IMR-90 (cell line): ENCODE measurements at places on chromosomes 16 and 17.

- no peak for DNase-seq
These were observed 149.7 kb downstream of the CCT6B start for GRCh38 chr17:34811561-34811960.

DNA sequence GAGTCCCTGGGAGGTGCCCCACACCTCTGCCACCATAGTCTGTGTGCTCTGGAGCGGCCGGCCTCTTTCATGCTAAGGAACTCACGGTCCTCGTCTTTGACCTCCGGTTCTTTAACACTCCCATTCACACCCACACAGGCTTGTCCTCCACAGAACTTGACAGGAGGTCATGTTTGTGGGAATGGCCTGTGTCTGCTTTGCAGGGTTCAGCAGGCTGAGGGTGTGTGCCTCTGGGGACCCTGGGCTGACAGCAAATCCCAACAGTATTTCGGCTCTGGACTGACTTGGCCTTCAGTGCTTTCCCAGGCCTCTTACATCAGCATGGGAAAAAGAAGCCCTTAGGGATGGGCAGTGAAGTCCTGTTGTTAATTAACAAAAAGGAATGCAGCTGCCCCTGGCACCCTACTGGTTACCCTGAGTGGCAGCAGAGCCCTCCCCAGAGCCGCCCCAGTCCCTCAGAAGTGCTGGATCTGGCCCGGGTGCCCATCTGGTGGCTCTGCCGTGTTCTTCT is 35.4 kb upstream of the ADORA2B start:
- no peak for DNase-seq

- DNase-seq = peak; percentile 26
These were observed 23.7 kb downstream of the OR1D5 start for GRCh38 chr17:3039736-3040135.

- DNase-seq = no peak
These were observed 45.1 kb downstream of the ATP2C2 start for GRCh38 chr16:84413244-84414004.

DNA sequence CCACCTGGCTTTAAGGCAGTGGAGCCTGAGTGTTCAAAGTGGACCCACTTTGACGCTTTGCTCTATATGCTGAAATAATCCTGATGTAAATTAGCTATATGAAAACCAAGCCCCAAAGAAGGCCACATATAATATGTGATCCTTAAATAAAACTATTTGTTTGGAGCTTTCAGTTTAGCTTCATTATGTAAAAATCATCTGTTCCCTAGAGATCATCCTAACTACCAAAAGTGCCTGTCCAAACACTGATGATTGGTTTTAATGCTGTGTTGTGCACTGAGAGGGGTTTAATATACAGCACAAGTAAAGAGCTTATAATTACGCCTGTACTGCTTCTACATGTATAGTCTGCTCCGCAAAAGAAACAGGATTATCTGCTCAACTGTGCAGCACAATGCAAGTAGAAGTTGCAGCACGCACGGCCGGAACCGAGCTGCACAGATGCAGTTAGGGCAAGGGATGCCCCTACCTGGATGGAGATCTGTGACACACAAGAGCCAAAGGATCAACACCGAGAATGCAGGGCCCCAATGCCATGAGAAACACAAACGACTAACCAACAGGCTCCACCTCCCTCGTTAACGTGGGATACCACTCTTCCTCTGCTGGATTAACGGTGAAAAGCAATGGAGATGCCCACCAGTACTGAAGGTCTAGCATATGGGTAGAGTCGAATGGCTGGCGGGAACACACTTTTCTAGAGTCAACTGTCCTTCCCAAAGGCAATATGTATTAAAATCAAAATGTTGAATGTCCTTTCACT is 20.5 kb downstream of the USP7 start:
- no peak for DNase-seq

DNA sequence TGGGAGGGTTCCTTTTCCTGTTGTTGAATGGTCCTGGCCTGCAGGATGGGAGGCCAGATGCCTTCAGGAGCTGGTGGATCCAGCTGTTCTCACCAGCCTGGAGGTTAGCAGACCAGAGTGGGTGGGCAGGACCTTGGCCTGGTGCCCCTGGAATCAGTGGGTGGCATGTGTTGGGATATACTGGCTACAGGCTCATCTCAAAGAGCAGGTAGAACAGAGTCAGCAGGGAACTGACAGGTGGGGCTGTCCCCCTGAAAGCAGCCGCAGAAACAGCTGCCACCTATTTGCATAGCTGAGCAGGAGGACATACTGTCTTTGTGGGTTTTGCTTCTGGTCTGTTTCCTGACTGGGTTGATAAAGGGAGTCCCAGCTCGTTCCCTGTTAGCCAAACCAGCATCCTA is 144.1 kb downstream of the RAB11FIP4 start:
- no peak for DNase-seq

GRCh38 chr17:82797061-82797460 is 42.8 kb downstream of the ZNF750 start:
- DNase-seq = no peak

GRCh38 chr16:56273615-56274014 is 82.3 kb downstream of the GNAO1 start:
- no peak for DNase-seq

DNA sequence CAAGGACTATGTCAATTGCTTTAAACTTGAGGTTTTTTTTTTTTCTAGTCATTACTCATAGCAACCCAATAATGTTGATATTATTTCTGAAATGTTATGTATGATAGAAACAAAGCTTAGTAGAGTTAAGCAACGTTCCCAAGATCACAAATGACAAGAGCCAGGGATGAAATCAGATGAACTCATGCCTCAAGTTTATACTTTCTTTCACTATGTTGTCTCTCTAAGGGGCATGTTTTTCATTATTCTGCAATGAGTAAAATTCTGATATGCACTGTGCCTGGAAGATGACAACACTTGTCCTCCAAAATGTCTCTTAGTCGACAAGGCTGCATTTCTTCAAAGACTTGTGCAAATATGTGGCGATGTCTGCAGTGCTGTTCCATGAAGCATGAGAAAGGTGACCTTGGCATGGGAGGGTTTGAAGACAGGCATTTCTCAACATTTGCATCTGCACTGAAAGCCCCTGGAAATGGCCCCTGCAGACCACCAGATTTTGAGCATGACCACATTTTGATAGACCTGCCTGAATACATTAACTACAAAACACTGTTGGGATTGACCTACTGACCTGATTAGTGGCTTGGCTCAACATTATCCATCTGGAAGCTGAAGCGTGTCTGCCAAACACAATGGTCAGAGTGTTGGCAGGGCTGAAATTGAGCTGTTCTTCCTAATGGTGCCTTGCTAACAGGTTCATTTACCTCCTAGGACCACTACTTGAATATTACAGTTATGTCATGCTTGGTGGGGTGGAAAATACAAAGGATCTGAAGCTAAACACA is 1027.5 kb downstream of the CDH11 start:
- DNase-seq = peak; percentile 29

DNA sequence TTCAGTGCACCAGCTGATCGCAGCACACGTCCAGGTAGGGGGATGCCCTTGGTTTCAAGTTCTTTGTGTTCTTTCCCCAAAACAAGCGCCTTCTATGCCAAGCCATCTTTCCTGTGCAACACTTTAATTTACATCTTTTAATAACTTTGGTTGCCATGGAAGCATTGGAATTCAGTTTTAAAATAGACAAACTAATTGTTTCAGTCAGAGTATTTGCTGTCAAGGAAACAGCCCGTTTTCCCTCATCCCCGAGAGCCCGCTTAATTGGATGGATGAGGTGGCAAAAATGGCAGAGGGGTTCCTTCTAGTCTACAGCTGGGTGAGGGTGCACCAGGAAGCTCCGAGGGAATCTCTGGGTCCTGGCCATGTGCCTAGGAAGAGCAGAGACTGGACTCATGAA is 793.7 kb upstream of the EEF2KMT start:
- DNase-seq = no peak
